Chondrocyte (in vitro differentiated cells): ENCODE measurements at places on chromosomes 6 and 20. TPM values are rescaled to one million over a fixed set of nuclear protein-coding genes. Genes with fewer than 3 reads are reported as not detected.

The FBXO30 gene
- 10.4 to 11.8 TPM (median 11.0 TPM) in 3 replicates for total RNA-seq

The NCOA6 gene
- total RNA-seq: 21.5 to 43.3 TPM (median 42.3 TPM) in 3 replicates

The NKX2-2 gene
- not detected in 3 replicates for total RNA-seq

The KIF6 gene
- 0.62 to 2.4 TPM (median 1.1 TPM) in 3 replicates for total RNA-seq

The TAGAP gene
- not detected in 3 replicates for total RNA-seq

The OR2J3 gene
- total RNA-seq: not detected in 3 replicates

The RBM39 gene
- 217 to 277 TPM (median 238 TPM) in 3 replicates for total RNA-seq

The PLCB1 gene
- 10.8 to 15.3 TPM (median 11.4 TPM) in 3 replicates for total RNA-seq

The TMEM239 gene
- not detected in 3 replicates for total RNA-seq

The PBOV1 gene
- not detected in 3 replicates for total RNA-seq

The TXLNB gene
- 0.05 to 0.46 TPM (median 0.10 TPM) in 3 replicates for total RNA-seq

The CST2 gene
- total RNA-seq: not detected in 3 replicates

The C20orf141 gene
- not detected in 3 replicates for total RNA-seq

The C20orf202 gene
- total RNA-seq: not detected in 3 replicates

The SYCP2L gene
- total RNA-seq: 2.6 to 3.6 TPM (median 3.1 TPM) in 3 replicates

The DLL1 gene
- total RNA-seq: 0.35 to 0.82 TPM (median 0.41 TPM) in 3 replicates

The IL20RA gene
- 0.22 TPM in 1 of 3 replicates, not detected in the others for total RNA-seq

The SEL1L2 gene
- total RNA-seq: not detected in 3 replicates

The RBM24 gene
- 10.1 to 13.1 TPM (median 10.8 TPM) in 3 replicates for total RNA-seq

The PACSIN1 gene
- 0.15 to 0.21 TPM in 2 of 3 replicates, not detected in the other for total RNA-seq

The PTK6 gene
- not detected in 3 replicates for total RNA-seq

The EMILIN3 gene
- total RNA-seq: 0.46 to 1.2 TPM (median 0.47 TPM) in 3 replicates

The EDN1 gene
- total RNA-seq: 10.6 to 17.6 TPM (median 16.9 TPM) in 3 replicates

The HSPA12B gene
- total RNA-seq: 0.10 to 0.26 TPM in 2 of 3 replicates, not detected in the other

The LEMD2 gene
- total RNA-seq: 57.3 to 61.6 TPM (median 60.1 TPM) in 3 replicates

The SLC35D3 gene
- total RNA-seq: not detected in 3 replicates

The CLIC5 gene
- total RNA-seq: not detected in 3 replicates

The ZC2HC1B gene
- total RNA-seq: 0.46 TPM in 1 of 3 replicates, not detected in the others

The SCUBE3 gene
- total RNA-seq: 32.7 to 96.6 TPM (median 93.0 TPM) in 3 replicates

The CFAP61 gene
- total RNA-seq: not detected in 3 replicates

The PRDM13 gene
- not detected in 3 replicates for total RNA-seq

The EGFL8 gene
- 14.3 to 16.3 TPM (median 15.4 TPM) in 3 replicates for total RNA-seq

The LHFPL5 gene
- not detected in 3 replicates for total RNA-seq

The GSTA2 gene
- total RNA-seq: not detected in 3 replicates

The ZNF343 gene
- 9.6 to 12.2 TPM (median 11.5 TPM) in 3 replicates for total RNA-seq

The VNN1 gene
- not detected in 3 replicates for total RNA-seq

The SCGN gene
- not detected in 3 replicates for total RNA-seq

The DDO gene
- total RNA-seq: not detected in 3 replicates

The HLA-DQB2 gene
- total RNA-seq: not detected in 3 replicates

The KCNQ2 gene
- total RNA-seq: not detected in 3 replicates

The NKAIN2 gene
- 3.4 to 37.9 TPM (median 4.0 TPM) in 3 replicates for total RNA-seq

The ROMO1 gene
- 123 to 128 TPM (median 128 TPM) in 3 replicates for total RNA-seq

The UNC93A gene
- not detected in 3 replicates for total RNA-seq

The BPIFB1 gene
- total RNA-seq: not detected in 3 replicates

The TFB1M gene
- 15.3 to 16.8 TPM (median 16.8 TPM) in 3 replicates for total RNA-seq

The SIRPB2 gene
- not detected in 3 replicates for total RNA-seq

The LAMA5 gene
- total RNA-seq: 156 to 368 TPM (median 355 TPM) in 3 replicates

The POU5F1 gene
- 1.2 to 1.6 TPM in 2 of 3 replicates, not detected in the other for total RNA-seq

The RAD21L1 gene
- total RNA-seq: not detected in 3 replicates

The ECT2L gene
- not detected in 3 replicates for total RNA-seq

The HTR1E gene
- not detected in 3 replicates for total RNA-seq

The TMEM244 gene
- not detected in 3 replicates for total RNA-seq

The EFCAB8 gene
- 0.32 to 0.67 TPM (median 0.51 TPM) in 3 replicates for total RNA-seq
